T-helper 1 cell (primary cell): ENCODE measurements at places on chromosomes 11 and 22.
A peak's percentile ranks its signal among the peaks of the same experiment; 100 is the strongest.

- no peak for DNase-seq
These were observed 255.2 kb upstream of the POU2AF2 start for GRCh38 chr11:110990311-110990710.

- no peak for DNase-seq
These were observed 45.5 kb upstream of the CRYBB3 start for GRCh38 chr22:25153961-25154666.

DNA sequence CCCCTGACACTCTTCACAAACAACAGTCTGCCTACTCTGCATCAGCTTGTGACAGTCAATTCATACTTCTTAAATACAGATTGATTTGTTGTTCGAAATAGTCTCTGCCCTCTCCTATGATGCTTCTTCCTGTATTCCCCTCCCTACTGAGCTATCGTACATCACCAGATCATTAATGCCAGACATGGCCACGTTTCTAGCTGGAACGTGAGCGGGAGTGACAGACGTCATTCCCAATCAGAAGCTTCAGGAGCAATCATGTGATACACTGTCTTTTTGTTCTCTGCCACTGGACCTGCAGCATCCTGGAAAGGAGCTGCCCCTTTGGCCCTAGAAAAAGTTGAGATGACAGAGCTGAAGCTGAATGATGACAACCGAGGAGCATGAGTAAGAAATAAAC is 48.5 kb downstream of the CSNK2A3 start:
- no peak for DNase-seq

- no peak for DNase-seq
These were observed 23.7 kb upstream of the CTR9 start for GRCh38 chr11:10727146-10727851.

DNA sequence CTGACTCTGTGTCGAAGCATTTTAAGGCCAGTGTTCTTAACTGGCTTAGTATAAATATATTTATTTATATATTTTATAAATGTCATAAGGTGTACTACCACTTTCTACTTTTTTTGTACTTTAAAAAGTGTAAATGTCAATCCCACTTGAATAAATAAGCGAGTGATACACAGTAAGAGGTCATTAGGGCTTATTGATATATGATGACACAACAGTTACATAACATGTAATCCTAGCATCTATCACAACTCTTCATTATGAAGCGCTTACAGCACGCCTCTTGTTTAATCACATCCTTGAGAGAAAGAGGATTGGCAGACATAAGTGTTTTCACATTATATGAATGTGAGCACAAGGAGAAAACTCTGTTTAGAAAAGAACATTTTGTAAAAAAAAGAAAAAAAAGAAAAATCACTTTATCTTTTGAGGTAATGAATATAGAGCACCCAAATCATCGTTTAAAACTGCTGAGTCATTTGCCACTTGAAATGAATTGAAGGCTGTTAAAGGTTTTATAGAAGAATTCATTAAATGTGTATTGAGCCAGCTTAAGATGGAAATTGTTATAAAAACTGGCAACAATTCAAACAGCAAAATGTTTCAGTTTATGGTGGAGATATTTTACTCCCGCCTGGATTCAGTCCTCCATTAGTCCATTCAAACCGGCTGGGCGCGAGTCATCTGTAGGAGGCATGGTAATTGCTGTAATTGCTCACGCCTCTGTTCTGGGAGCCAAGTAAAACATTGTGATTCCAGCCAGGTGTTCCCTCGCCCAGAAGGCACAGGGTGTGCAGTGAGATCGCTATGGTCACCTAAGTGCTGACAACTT is 627.3 kb upstream of the KIRREL3 start:
- DNase-seq: no peak

GRCh38 chr22:38751422-38752346 is 4.1 kb downstream of the SUN2 start:
- peak; percentile 65 for DNase-seq

DNA sequence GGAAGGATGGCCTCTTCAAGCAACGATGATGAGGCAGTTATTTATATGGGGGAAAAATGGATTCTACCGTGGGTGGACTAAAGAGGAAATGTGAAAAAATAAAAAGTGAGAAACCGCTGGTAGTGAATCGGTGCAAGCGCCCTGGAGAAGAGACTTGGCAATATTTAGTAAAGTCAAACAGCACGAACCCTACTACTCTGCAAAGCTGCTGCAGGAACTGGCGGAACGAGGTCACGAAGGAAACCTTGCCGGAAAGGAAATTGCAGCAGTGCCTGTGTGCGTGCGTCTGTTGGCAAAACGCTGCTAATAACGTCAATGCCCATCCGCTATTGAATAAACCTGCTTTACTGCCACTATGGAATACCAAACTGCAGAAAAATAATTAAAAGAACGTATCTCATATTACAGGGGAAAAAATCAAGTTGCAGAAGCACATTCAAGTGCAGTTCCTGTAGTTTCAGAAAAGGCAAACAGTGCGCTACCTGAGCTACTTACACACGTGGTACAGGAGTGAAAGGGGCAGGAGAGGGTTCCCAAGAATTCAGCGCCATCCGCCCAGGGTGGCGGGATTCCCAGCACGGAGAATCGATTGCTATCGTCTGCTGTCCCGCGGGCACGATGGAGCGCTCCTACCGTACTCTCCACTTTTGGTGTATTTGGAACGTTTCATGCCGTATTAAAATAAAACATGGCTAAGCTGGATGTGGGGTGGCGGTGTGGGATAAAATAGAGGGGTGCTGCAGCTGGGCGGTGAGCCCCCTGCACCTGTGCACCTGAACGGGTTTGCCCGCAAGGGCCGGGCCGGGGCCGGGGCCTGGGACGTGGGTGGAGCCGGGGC is 585 bp upstream of the NADSYN1 start:
- DNase-seq: peak; percentile 84

- no peak for DNase-seq
These were observed 78.1 kb downstream of the CYB5R2 start for GRCh38 chr11:7595016-7595866.

DNA sequence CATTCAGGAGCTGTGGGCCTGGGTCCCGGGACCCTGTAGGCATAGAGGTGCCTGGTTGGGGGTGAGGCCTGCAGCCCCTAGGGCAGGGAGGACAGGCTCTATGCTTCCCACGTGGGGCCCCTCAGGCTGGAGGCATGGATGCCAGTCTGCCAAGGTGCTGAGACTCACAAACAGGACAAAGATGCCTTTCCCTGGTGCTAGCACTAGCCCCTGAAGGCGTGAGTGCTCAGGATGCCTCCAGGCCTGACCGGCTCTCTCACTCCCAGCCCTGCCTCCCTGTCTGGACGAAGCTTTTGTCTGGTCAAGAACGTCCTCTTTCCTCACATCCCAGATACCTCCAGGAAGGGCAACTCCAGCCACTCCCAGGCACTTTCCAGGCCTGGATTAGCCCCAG is 2.1 kb downstream of the CDC42BPG start:
- DNase-seq: no peak

DNA sequence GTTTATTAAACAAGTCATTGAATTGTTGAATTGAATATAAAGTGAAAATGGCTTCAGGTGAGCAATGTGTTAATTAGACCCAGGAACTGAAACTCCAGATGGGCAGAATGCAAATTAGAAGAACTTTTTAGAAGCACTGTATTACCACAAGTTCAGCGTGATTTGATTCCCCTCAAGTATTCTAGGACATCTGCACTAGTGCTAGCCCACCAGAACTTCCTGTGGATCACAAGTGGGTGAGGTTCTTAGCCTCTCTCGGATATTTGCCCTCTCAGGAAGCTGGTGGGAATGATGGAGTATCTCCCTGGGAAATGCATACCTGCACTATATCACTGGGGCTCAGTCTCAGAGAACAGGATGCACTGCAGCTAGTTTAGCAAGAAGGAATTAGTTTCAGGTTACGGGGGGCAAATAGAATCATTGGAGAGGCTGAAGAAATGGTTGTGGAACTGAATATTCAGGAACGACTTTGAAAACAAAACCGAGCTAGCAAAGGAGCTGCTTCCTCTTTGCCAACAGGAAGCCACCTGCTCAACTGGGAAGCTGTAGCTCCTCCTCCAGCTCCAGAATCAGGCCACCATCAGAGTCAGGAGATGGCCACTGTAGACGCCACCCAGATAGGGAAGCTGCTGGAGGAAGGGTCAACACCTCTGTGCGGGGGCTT is 74.3 kb downstream of the DHCR7 start:
- DNase-seq: no peak

DNA sequence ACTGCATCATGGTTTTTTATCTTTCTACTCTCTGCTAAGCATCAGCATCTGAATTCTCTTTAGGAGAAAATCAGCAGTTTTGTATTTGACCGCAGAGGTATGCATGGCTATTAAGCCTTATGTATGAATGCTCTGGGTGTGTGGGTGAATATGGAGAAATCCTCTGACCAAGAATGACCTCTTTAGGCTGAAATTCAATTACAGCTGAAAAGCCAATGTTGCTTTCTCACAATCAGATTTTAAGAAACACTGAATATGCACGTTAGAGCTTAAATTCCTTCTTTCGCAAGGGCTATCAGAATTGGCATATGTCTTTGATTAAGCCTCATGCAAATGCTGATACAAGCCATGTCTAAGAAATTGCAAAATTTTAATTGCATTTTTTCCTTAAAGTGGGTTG is 43.2 kb downstream of the ARHGAP42 start:
- DNase-seq: no peak

DNA sequence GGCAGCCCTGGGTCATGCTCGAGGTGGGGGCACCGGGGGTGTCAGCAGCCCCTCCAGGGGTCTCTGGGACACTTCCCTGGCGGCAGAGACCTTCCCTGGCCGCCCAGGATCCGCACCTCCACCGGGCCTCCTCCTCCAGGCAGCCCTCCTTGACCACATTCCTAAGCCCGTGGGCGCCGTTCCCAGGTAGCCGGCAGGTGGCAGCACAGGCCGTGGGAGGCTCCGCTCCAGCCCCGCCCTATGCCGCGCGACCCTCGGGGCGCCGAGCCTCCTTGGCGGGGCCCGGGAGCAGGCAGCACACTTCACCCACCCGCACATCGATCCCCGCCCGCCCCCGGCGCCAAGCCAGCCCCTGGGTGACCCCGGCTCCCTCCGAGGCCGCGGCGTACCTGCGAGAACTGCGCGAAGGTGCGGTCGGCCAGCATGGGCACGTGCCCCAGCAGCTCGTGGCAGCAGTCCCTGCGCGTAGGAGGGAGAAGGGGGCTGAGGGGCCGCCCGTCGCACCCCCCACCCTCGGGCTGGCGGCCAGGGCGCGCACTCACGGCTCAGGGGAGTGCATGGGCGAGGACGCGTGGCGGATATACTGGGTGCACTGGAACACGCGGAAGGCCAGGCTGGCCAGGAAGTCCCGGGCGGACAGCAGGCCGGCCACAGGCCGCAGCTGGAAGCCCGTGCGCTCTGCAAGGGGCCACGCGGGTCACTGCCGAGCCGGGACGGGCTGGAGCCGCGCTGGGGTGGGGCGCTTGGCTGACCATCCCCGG is 5.3 kb upstream of the INS start:
- peak; percentile 12 for DNase-seq

- DNase-seq: no peak
These were observed 38.5 kb downstream of the NELL1 start for GRCh38 chr11:20707876-20708275.

GRCh38 chr11:125070699-125071254 is 7.7 kb downstream of the SLC37A2 start:
- DNase-seq: no peak

- no peak for DNase-seq
These were observed 30.7 kb downstream of the ST3GAL4 start for GRCh38 chr11:126385991-126386728.

GRCh38 chr22:30277547-30278344 is 11.1 kb upstream of the OSM start:
- no peak for DNase-seq

DNA sequence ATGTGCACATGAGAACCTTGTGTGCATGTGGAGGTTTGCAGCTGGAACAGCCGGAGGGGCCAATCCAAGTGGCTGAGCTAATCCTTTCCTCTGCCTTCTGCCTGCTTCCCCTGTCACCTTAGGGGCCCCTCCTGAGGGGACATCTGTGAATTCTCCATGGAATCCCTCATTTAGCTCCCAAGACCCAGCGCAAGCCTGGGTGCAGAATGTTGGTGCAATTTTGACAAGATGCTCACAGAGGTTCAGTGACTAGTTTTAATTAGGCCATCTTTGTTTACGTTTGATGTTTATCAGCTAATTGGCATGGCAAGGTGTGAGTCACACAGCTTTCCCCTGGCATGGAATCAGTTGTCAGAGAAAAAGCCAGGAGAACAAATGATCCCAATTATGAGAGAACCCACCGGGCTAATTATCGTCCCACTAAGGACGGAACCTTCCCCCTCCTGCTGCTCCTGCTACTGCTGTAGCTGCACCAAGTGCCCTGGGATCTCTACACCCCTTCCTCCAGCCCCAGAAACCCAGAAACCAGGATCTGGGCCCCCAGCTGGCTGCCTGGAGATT is 63.6 kb upstream of the PAX6 start:
- no peak for DNase-seq

GRCh38 chr22:23248583-23248982 is 68.3 kb downstream of the BCR start:
- no peak for DNase-seq

GRCh38 chr11:43685440-43685839 is 4.9 kb downstream of the HSD17B12 start:
- DNase-seq: no peak

GRCh38 chr11:79040348-79040747 is 400.5 kb downstream of the TENM4 start:
- no peak for DNase-seq

DNA sequence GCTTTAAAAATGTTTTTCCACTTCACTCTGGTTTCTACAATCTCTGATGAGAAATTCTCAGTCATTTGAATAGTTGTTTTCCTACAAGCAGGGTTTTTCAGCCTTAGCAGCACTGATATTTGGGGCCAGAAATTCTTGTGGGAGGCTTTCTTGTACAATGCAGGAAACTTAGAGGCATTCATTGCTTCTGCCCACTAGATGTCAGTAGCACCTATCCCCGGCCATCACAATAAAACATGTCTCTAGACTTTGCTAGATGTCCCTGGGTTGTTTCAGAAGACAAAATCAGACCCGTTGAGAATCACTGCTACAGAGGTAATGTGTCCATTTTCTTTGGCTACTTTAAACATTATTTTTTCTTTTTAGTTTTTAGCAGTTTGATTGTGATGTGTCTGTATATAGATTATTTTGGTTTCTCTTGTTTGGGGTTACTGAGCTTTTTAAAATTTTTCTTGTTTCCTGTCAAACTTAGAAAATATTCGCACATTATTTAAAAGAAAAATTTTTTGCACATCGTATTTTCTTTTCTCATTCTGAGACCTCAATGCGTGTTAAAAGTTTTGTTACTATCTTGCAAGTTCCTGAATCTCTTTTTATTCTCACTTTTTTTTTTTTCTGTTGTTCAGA is 60.8 kb upstream of the CCDC179 start:
- peak; percentile 2 for DNase-seq

- no peak for DNase-seq
These were observed 31.5 kb downstream of the EHF start for GRCh38 chr11:34652191-34652973.

- DNase-seq: no peak
These were observed 62.5 kb downstream of the MACROD1 start for GRCh38 chr11:64103277-64103985.

DNA sequence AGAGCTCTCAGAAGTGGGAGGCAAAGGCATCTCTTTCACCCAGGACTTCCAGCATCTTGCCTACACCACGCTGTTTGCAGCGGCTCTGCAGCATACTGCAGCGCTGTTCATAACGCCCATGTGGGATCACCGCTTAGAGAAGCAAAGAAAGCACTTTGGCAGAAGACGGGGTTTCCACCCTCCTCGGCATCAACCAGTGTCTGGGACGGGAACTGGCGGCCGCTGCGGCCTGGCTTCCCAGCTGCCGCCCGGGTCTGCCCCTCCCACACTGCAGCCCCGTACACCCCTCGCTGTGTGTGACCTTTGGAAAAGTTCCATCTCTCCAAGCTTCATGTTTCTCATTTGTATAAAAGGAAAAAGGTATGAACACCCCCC is 545 bp upstream of the TIRAP start:
- peak; percentile 52 for DNase-seq
